Lung (tissue), 17 donors: ENCODE measurements at places on chromosomes 5 and 9. TPM values are rescaled to one million over a fixed set of nuclear protein-coding genes. Genes with fewer than 3 reads are reported as not detected.

FAM153A gene
- total RNA-seq, result 14.4 TPM

TOMM5 gene
- 66.7 TPM for total RNA-seq

PTGER4 gene
- total RNA-seq, result 25.5 TPM

SNCAIP gene
- 6.5 TPM for total RNA-seq

ORM2 gene
- total RNA-seq, result 24.9 TPM

NUTM2F gene
- total RNA-seq, result not detected

DNA sequence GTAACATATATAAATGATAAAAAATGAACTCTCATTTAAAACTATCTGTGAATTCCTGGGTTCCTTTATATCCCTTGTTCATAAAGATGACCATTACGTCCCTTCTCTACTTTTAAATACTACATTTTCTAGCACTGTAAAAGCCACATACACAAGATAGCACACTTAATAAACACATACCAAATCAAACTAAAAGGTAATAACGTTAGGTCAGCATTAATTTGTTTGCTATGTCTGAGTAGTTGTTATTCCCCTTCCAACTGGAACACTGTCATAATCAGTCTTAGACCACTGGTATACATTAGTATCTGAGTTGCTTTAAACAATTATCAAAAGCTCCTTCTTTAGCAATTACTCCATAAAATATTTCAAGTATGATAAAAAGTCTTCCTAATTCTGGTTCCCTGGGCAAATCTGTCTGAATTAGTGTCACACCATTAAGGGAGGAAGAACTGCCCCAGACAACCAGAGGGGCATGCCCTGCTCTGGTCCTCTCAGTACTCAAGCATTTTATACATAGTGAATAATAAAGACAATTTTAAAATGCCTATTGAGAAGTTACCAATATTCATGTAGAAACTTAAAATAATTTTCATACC lies 98.1 kb downstream of the RAPGEF6 start:
- no peak for DNase-seq

- no peak for DNase-seq
Observed at GRCh38 chr5:172815631-172816030, 18.4 kb upstream of the ERGIC1 start.

GRCh38 chr5:178683783-178684182 lies 46.7 kb downstream of the ZNF354A start:
- no peak for DNase-seq

DNA sequence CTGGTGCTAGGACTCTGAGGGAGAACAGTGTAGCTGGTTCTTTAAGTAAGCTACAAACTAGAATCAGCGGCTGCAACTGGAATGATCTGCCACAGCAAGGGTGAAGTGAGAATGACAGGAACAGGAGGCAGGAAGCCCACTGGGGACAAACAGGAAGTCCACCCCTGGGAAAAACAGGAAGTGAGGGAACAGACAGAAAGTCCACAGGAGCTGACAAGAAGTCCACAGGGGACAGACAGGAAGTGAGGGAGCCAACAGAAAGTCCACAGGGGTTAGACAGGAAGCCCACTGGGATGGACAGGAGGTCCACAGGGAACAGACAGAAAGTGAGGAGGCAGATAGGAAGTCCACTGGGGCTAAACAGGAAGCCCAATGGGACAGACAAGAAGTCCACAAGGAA lies 15.5 kb downstream of the ADAMTS16 start:
- no peak for DNase-seq

DNA sequence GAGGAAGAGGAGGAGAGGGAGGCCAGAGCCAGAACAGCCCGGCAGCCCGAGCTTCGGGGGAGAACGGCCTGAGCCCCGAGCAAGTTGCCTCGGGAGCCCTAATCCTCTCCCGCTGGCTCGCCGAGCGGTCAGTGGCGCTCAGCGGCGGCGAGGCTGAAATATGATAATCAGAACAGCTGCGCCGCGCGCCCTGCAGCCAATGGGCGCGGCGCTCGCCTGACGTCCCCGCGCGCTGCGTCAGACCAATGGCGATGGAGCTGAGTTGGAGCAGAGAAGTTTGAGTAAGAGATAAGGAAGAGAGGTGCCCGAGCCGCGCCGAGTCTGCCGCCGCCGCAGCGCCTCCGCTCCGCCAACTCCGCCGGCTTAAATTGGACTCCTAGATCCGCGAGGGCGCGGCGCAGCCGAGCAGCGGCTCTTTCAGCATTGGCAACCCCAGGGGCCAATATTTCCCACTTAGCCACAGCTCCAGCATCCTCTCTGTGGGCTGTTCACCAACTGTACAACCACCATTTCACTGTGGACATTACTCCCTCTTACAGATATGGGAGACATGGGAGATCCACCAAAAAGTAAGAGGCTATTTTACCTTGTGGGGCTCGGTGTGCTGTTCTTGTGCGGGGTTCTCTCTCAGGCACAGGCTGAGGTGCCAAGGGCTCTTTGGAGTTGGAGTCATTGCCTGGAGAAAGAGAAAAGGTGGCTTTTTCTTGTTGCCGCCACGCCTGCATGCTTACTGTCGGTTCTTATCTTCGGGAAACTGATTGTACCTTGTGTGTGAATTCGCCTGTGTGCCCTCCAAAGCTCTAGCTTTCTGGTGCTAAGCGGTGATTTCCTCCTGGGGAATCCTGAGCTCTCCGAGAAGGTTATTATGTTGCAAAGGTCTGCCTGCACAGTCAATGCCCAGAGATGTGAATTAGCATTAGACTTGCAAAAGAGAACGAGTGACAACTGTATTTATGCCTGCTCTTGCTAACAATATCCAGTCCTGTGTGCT lies at the start of gene ISL1:
Gene ISL1, plus strand, starts transcription at position 318 of the 991 bp plus-strand sequence. Its CDS starts 224 bp downstream, at position 542.
- DNase-seq, result peak; percentile 94

DNA sequence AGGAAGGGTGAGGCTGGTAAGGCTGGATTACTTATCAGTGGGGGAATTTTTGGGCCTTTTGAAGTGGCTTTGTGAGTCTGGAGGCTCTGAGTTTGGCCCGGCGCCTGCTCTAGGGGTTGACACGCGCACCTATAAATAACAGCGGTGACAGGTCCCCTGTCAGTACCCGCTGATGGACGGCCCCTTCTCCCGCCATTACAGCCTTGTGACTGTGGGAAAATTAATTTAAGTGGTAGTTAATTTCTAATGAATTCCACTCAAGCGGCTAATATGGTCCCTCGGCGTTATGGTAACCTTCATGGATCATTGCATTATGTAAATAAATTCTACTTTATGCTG lies 16.5 kb downstream of the MRPL36 start:
- no peak for DNase-seq

GRCh38 chr9:116000748-116001329 lies 152.8 kb upstream of the PAPPA start:
- DNase-seq, result no peak

DNA sequence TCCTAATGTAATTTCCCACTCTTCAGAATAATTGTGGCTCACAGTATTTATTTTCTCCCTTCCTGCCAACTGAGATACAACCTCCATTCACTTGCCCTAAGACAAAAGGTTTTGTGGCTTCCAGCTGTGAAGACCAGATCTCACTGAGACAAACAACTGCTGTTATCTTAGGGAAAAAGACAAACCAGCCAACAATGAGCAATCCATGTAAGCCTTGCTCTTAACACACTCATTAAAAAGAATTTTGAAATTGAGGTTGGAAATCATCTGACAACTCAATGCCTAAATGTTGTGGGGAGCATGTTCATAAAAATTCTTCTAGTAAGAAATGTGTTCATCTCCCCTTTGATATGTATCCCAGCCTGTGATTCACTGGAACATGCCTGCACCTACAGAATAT lies 132.9 kb downstream of the ADAMTSL1 start:
- DNase-seq, result peak; percentile 25

DNA sequence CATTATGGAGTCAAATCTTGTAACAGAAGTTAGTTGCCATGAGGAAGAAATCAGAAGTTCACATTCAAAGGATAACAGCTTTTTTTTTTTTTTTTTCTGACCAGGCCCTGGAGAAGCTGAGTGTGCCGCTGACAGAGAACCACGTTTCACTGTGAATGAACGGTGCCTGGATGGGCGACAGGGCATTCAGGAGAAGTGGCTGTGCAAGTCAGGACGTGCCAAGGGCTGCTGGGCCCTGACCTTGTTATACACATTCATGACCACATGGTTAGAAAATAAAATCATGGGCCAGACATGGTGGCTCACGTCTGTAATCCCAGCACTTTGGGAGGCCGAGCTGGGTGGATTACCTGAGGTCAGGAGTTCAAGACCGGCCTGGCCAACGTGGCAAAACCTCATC lies 91.6 kb downstream of the ANKH start:
- DNase-seq, result no peak

DNA sequence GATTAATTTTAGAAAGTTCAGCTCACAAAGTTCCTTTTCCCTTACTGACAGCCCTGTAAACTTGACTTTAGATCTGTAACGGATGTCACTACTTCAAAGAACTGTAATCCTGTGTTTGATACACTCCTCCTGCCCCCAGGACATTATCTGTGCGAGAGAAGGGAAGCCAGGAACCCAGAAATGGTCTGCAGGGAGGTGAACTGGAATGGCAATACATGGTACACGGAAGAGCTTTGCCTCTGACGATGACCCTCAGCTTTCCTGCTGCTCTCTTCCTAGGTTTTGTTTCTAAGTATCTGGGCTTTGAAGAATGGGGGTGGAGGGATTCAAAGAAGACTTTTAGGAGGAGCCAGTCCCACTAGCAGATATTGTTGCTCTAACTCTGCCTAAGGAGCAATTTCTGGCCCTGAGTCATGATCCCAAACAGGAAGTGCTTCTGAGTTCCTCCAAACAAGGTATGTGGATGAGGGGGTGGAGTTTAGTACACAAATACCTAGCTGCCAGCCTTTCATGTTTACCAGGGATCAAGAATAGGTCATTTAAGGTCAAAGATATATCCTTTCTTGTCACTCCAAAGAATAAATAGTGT lies 43.4 kb upstream of the TMC1 start:
- DNase-seq, result peak; percentile 26

GRCh38 chr5:38576442-38576841 lies 20.0 kb upstream of the LIFR start:
- DNase-seq, result peak; percentile 91

DNA sequence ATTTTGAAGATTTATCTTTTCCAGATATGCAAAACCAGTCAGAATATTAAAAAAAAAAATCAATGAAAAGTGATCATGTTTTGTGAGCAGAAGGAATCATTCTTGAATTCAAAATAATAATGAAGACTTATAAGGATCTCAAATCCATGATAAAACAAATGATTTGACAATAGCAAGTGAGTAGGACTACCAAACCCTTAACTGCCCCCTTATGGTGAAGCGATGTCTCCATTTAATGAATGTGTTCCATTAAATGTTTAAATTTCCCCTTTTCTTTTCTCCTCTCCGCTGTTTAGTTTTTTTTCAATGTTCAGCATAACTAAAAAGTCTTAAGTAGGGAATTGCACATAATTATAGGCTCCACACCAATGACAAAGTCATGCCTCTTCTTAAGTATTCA lies 12.2 kb upstream of the MARCHF3 start:
- no peak for DNase-seq

DNA sequence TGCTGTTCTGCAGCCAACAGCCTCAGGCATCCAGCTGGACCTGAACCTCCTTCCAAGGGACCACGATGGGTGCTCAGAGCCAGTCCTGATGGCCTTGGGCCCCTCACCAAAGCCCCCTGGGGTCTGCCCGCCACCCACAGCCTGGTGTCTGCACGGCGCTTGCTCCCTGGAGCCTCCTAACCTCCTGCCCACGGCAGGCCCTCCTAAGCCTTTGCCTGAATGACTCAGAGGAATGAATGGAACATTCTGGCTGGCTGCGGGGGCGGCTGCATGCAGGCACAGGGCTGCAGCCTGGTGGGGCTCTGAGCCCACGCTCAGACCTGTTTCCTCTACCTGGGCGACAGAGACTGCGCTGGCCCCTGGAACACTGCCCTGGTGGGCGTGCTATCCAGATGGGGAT lies 6.9 kb downstream of the SOHLH1 start:
- DNase-seq, result no peak

DNA sequence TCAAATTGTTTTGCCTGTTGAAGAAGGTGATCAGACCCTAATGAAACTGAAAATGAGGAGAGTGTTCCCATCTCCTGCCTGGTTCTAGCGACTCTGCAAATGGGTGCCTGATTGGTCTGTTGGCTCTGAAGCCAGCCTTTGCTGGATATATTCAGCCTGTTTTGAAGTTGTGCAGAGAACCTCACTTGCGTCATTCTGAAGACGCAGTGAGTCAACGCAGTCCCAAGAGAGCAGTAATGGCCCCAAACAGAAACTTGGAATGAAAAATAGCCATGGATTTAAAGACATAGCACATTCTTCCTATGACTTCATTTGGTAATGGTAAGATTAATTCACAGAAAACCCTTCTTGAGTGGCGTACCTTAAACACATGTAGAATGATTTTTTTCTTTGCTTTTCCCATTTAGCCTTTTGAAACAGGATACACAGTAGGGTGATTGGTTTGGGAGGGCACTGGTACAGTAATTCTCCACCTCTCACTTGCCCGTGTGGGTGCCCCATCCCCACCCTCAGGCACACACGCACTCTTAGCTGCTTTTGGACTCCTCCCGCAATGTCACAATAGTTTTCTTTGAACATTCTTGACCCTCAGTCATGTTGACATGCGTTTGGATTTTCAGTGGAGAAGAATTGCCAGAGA lies 54.1 kb upstream of the ABL1 start:
- peak; percentile 91 for DNase-seq

GRCh38 chr5:91384671-91385430 lies 1.7 kb upstream of the ARRDC3 start:
- peak; percentile 95 for DNase-seq

DNA sequence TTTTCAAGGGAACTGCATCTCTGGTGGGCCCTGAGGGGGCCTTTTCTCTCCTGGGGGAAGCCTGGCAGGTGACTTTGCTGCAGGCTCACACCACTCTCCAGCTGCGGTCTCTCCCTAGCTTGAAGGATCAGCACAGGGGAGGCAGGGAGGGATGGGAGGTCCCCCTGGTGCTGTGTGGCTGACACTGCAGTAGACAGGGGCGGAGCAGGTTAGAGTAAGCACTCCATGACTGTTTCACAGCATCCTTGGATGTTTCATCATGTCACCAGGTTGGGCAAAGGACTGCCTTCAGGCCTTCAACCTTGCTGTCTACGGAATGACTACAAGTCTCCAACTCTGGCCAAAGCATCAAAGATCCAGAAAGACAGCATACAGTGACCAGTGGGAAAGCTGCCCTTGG lies 470.7 kb downstream of the CDK5RAP2 start:
- no peak for DNase-seq

GRCh38 chr5:142015781-142016533 lies 3.1 kb upstream of the GNPDA1 start:
- DNase-seq, result peak; percentile 19

DNA sequence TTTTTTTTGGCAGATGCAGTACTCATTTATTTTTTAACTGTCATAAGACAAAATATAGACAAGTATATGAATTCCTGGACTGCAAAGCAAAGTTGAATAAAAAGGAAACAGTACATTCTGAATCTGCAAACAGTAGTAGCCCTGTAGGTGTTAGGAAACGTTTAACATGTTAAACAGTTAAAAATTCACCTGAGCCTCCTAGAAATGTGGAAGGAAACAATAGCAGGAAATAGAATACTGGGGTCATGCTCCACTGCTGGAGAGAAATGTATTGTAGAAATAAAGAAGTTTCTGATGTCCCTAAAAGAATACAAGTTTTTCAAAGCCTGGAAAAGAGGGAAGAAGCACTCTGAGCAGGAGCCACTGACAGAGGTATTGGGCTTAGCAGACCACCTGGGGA lies 866.0 kb downstream of the PTPRD start:
- no peak for DNase-seq
